ENCODE measurements at places on chromosomes 4 and X.
A peak's percentile ranks its signal among the peaks of the same experiment; 100 is the strongest.

DNA sequence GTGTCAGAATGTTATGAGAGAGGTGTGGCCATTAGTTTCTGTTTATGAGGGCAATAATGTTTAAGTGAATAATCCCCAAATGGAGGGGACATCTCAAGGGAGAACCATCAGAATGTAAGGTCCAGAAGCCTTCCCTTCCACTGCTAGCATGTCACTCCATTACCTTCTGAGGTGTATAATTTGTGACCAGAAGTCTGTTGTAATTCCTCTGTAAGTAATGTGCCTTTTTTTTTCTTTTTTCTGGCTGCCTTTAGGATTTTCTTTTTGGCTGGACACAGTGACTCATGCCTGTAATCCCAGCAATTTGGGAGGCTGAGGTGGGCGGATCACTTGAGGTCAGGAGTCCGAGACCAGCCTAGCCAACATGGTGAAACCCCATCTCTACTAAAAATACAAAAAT lies 10.8 kb upstream of the COPS4 start:
- DNase-seq: no peak

GRCh38 chrX:118585296-118585695 lies 89.7 kb downstream of the DOCK11 start:
- no peak for DNase-seq

- no peak for DNase-seq
Observed at GRCh38 chr4:102474736-102475504, 26.2 kb upstream of the NFKB1 start.

GRCh38 chr4:158255727-158256324 lies 45.5 kb downstream of the TMEM144 start:
- peak; percentile 22 for DNase-seq

DNA sequence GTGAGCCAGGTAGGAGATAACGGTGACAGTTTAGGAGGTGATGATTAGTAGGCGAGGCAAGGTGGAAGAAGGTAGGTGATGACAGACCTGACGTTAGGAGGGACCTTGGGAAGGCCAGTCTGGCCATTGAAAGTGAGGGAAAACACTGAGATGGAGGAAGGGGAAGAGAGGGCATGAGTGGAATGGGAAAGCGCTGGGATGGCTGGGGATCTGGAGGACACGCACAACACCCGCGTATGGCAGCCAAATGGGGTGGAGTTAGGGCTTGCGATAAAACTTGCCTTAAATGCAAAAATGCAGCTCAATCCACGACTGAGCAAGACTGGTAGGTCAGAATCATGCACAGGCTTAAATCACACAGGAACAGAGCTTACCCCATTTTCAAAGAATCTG lies 605 bp upstream of the CDKL2 start:
- DNase-seq: no peak

GRCh38 chrX:39674490-39675161 lies 423.1 kb downstream of the BCOR start:
- no peak for DNase-seq

GRCh38 chr4:304969-305680 lies at the start of gene ZNF732:
TSS of gene ZNF732 (minus strand) at chr4:305474. CDS start at chr4:305310, 164 bp downstream.
- DNase-seq: peak; percentile 18

GRCh38 chrX:8730812-8731558 lies 952 bp downstream of the ANOS1 start:
- no peak for DNase-seq

DNA sequence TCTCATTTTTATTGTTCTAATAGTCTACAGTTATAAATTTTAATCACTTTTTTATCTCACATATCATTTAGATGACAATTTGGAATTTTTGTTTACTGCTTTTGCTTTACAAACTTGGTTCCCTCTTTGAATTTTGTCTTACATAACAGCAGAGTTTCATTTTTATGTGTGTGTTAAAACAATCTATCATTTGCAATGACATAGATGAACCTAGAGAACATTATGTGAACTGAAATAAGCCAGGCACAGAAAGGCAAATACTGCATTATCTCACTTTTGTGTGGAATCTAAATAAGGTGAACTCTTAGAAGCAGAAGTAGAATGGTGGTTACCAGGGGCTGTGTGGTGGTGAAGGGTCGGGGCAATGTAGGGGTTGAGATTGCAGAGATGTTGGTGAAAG lies 170.7 kb downstream of the GASK1B start:
- no peak for DNase-seq

- no peak for DNase-seq
Observed at GRCh38 chr4:39942507-39942906, 35.2 kb downstream of the PDS5A start.

GRCh38 chrX:123860983-123861382 lies 1.1 kb downstream of the XIAP start:
- DNase-seq: no peak

DNA sequence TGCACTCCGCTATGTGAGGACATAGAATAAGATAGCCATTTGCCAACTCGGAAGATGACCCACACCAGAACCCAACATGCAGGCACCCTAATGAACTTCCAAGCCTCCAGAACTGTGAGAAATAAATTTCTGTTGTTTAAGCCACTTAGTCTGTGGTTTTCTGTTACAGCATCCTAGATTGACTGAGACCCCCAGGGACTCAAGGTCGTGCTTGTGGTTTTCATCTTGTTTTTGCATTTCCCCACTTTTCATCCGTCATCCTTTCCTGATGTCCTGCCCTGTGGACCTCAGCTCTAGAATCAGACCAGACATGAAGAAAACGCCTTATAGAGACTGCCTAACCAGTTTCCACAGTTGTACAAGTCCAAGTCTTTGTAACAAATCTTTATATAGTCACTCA lies 54.4 kb downstream of the MCUB start:
- no peak for DNase-seq

DNA sequence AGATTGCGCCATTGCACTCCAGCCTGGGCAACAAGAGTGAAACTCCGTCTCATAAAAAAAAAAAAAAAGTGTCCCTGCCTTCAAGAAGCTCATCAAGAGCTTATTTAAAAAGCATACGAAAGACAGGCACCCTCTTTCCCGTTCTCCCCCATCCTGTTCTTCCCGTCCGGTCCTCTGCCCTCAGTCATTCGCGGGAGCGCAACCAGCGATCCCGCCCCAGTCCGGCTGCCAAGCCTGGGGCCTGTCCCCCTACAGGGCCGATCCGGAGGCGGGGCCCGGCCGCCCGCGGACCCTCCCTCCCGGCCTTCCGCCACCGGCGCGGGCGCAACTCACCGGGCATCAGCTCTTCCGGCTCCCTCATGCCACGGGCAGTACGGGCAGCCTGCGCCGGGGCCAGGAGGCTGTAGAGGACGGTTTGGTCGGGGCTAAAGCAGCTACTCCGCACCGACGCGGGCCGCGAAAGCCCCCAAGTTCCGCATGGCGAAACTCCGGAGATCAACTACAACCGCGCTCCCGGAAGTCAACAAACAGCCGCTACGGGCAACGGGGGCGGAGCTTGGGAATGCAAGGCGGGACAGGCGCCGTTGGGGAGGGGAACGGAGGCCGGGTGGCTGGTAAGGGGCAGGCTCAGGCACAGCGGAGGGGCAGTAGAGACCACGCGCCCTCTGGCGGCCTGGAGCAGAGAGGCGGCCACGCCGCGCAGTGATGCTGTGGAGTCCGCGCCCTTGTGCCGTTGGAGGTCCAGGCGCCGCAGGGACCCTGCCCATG lies at the start of gene RPGR:
Gene RPGR (minus strand): TSS at position 503 of the 768 bp plus-strand sequence. CDS start 142 bp downstream, at position 361.
- DNase-seq: peak; percentile 59

DNA sequence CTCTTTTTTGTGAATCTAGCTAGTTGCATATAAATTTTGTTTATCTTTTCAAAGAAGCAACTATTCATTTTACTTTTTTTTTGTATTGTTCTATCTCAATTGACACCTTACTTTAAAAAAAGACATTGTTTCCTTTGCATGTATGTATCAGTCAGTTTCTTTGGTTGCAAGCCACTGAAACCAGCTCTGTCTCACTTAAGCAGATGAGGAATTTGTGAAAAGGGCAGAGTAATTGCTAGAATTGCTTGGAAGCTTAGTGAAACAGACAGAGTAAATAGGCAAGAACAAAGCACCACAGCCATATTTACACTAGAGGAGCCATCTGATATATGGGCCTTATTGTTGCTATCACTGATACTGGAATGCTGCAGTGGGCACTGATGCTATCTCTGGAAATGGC lies 231.4 kb upstream of the KLF8 start:
- no peak for DNase-seq

GRCh38 chr4:184154199-184154598 lies 63.5 kb downstream of the ENPP6 start:
- DNase-seq: no peak

GRCh38 chr4:140789759-140790158 lies 33.6 kb upstream of the TBC1D9 start:
- peak; percentile 73 for DNase-seq

DNA sequence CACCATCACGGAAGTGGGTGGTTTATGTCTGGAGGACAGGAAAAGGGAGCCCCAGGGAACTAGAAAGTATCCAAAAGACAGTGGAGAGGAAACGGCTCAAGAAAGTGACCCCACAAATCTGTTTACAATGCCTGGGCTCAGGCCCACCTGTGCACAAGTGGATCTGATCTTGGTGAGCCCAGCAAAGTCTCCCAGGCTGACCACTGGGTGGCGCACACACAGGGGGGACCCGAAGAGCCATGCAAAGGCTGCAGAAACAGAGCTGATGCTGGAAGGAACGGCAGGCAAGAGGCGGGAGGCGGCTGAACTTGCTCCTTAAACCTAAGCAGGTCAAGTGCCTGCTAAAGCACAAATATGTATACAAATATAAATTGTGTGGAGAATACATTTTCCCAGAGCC lies 9.6 kb downstream of the HAUS7 start:
- no peak for DNase-seq

DNA sequence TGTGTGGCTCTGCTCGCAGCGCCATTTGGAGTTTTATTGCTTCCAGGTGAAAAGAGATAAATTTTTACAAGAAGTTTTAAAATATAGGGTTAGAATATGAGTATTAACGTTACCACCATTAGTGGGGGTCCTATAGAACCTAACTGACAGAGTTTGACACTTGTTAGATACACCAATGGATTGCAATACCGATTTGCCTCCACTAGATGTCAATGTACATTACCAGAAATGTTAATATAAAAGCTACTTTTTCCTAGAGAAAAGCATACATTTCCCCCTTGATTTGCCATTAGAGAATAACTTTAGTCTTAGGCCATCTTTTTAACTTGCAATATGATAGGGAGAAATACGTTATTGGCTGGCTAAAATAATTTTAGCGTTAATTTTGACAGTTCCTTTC lies 108.4 kb downstream of the LINC00632 start:
- DNase-seq: no peak

DNA sequence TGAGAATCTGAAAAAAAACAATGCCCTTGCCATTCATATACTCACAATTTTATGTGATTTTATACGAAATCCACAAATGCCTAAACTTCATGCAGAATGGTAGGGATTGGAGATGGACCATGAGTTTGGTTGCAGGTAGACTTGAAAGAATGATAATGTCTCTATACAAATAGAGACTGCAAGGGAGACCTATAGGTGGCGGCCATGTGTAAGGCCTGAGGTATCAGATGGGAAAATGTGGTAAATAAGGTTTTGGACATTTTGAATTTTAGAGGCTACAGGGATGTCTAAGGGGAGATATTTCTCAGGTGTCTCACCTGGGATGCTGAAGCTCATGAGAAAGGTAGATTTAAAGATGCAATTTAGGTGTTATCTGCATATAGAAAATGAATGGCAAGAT lies 78.0 kb downstream of the GABRB1 start:
- no peak for DNase-seq

DNA sequence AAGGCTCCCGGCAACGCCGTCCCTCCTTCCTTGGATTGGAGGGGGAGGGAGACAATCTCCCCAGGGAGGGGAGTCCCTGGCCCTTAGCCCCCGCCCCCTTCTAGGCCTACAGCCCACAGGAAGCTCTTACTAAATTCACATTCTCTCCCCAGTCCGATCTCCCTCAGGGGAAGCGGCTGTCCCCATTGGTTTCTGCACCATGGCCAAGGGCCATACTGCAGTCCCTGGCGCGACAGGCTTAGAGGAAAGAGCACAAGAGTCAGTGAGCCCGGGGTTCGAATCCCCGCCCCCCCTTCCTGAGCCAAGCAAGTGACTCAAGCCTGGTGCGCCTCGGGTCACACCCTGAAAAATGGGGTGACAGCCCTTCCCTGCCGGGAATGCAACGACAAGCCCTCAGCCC lies 1.1 kb downstream of the ABLIM2 start:
- no peak for DNase-seq

GRCh38 chrX:150236327-150236726 lies 126.8 kb upstream of the MAMLD1 start:
- DNase-seq: no peak

DNA sequence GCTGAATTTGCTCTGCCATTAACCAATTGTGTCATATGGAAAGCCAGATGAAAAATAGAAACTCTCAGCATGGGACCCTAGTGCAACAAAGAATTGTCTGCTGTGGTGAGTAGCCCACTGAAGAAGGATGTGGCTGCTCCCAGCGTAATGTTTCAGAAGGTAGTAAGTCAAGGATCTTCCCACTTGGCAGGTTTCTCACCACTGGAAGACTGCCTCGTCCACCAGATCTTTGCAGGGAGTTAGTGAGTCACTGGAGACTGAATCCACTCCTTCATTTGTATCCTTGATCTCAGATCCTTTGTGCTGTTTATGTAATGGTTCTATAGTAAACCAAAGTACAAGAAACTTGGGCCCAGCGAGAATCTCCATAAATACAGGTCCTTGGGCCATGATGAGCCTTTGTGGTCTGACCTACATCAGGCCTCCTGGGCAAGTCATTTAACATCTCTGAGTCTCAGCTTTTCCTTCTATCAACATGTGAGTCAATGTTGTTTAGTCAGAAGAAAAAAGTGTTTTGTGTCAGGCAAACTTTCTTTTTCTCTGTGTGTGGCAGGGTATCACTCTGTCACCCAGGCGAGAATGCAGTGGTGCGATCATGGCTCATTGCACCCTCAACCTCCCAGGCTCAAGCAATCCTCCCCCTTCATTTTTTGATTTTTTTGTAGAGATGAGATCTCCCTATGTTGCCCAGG lies 78.0 kb upstream of the CCDC160 start:
- DNase-seq: no peak

- no peak for DNase-seq
Observed at GRCh38 chr4:176875446-176875930, 82.8 kb upstream of the VEGFC start.

- DNase-seq: no peak
Observed at GRCh38 chrX:112654871-112655270, 24.9 kb downstream of the LHFPL1 start.
